ENCODE measurements at places on chromosomes 1 and 21.

DNA sequence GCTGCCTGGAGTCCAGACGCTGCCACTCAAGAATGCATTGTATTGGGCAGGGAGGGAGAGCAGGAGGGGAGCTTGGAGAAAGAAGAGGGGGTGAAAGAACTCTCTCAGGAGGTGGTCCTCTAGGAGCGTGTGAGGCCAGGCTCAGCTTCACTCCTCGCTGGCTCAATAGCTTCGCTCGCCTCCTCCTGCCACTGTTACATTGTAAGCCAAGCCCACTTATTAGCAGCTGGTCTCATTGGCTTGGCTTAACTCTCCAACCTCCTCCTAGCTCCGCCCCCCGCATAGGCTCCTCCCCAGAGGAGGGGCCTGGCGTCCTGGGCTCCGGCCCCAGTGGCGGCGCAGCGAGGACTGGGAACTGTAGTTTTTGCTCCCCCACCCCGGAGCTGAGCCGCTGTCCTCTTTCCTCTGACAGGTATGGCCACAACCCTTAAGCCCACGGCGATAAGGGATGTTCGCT lies at the start of gene KCNN3:
Gene KCNN3 (minus strand): TSS at position 167 of the 457 bp plus-strand sequence. CDS start 317 bp downstream, outside the sequence.
- peak; percentile 97 for DNase-seq

DNA sequence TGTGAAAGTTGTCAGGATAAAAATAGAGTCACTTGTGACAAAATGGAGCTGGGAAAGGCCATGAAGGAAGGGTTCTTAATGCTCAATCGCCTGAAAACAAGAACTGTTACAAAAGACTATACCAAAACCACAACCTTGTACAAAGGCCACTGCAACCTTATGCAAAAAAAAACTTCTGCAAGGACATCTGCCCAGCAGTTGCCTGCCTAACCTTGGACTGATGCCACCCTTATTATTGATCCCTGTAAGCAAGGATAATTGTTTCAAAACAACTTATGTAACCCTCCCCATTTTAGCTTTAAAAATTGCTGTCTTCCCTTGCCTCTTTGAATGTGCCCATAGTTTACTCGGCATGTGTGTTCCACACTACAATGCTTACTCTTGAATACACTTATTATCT lies 5.7 kb downstream of the ALG14 start:
- no peak for DNase-seq

DNA sequence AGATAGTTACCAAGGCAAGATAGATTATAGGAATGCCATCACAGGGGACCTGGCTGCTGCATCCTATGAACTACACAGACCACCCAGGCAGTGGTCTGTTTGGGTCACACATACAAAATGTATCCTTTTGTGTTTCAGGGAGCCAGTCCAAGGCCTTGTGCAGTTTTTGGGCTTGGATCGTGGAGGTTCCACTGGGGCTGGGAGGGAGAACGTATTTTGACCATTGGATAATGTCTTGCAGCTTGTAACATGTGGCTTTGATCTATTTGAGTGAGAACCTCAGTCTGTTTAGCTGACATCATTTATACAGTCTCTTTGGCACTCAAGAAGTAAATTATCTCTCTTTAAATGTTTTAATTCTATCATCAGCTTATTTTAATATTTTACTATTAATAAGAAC lies 147.3 kb downstream of the DUSP10 start:
- no peak for DNase-seq

GRCh38 chr1:45682942-45683341 lies 3.4 kb downstream of the GPBP1L1 start:
- no peak for DNase-seq

DNA sequence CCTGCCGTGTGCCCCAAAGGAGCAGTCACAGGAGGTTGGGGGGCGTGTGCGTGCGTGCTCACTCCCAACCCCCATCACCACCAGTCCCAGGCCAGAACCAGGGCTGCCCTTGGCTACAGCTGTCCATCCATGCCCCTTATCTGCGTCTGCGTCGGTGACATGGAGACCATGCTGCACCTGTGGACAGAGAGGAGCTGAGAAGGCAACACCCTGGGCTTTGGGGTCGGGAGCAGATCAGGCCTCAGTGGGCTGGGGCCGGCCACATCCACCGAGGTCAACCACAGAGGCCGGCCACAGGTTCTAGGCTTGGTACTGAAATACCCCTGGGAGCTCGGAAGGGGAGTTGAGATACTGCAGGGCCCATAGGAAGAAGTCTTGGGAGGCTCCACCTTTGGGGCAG lies 23.5 kb downstream of the COL6A1 start:
- DNase-seq: no peak

DNA sequence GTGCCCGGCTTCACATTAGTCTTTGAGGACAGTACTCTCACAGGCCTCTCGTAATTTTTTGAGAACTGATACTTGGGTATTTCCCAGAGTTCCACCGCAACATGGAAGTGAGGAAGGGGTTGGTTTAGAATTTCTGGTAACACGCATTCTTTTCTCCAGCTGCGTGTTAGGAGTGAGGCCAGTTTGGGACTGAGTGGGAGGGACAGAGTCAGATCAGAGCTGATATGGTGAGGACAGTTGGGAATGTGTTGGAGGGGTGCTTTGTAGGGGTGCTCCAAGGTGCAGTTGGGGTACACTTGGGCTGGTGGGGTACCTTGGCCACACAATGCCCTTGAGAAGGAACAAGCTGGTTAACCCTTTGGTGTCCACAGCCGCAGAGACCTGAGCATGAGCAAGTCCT lies 6.7 kb downstream of the FBXO6 start:
- no peak for DNase-seq

DNA sequence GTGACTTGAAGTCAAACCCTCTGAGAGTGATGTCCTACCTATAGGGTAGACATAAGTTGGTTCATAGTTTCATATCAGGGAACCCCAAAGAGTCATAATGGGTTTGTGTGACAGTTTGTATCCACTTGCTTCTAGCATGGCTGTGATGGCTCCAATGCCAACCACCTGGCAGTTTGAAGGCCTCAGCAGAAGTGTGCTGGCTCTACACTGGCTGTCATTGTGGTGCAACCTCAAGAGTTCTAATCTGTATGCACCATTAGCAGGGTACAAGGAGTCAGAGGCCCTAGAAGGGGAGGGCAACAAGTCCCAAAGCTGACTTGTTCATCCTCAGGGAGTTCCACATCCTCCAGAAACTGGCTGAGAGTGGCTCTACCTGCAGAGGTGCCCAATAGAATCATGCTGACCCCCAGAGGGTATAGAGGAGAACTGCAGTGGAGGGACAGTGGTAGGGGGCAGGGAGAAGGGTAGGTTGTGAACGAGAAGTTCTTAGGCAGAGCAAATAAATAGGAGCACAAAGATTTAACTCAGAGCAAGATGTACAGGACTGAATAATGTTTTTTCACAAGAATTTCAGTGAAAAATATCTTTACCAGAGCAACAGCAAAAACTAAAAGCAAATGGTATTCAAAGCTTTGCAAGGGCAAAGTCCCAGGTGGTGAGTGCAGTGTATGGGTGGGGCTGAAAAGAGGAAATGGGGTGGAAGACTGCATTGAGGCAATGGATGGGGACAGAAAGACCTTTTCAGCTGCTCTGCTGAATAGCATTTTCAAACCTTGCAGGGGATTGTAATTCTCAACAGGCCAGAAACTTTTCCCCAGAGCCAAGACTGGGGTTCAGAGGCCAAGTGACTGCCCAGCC lies 3.2 kb downstream of the FCRL2 start:
- DNase-seq: peak; percentile 12

DNA sequence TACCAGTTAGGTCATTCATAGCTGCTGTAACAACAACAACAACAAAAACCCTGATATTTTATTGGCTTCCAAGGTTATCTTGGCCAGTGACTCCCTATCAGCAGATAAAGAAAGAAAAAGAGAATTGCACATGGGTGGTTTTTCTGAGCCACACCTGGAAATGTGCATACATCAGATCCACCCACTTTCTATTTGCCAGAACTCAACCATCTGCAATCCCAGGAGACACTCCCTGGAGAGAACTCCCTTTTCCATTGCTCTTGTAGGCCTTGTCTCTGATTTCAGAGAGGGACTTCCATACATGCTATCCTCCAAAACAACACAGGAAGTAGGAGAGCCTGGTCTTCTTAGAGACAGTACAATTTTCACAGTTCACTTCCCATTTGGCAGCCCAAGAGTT lies 74.9 kb upstream of the ZC3H11B start:
- peak; percentile 41 for DNase-seq

DNA sequence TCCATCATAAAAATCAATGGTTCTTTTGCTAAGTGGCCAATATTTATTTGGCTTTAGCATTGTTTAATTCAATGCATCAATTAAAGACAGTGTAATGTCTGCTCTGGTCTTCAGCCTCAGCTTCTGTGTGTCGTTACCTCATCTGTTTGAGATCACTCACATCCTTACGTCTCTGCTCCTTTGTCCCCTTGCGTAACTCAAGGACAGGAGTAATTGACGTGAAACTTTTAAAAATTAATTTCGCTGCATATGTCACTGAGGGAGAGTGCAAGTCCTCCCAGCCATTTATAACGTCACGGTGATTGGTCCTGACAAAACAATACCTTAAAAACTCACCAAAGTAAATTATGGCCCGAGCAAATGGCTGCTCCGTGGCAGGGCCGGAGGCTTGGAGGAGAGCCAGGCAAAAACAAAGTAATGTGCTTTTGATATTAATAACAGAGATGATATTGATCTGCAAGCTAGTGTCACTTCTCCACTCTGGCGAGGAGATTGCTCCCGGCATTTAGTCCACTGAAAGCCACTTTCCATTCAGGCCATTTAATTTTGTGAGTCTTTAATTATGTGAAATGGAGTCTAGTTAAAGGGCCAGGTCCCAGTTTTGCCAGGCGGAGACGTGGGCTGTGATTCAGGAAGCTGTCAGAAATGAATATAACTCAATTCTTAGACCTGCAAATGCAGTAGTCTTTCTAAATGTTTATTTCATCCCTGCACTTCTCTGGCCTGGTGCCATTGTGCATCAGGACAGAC lies 150.9 kb upstream of the POU3F1 start:
- DNase-seq: peak; percentile 49
